ENCODE measurements at places on chromosomes 6 and 20.

DNA sequence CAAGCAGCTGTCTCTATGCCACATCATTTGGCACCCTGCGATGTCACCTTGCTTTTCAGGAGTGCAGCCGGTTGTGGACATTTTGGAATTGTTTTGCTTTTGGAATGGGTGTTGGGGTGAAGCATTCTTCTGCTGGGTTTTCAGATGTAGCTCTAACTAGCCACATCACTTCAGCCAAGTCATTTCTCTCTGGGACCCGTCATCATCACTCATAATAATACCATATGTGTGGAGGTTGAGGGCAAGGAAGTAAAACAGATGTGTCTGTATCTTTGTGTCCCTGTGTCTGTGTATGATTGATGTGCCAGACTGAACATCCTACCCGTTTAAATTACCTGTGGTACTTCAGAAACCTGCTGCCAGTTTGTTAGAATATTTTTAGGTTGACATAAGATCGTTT, 49.5 kb upstream of the TULP4 start:
- no peak for DNase-seq

GRCh38 chr6:6721606-6722005, 133.1 kb downstream of the LY86 start:
- DNase-seq: no peak

DNA sequence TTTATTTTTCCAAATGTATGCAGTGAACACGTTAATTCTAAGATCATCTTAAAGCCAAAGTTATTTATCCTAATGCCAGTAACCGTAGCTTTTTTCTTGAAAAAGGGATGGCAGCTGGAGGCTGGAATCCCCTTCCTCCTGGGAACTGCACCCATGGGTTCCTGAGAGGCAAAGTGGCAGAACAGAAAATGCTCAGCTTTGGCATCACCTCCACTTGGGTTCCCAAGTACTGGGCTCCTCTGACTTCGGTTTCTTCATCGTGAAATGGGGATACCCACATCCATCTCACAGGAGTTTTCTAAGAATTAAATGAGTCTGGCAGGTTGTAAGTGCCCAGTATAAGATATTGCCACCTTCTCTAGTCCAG, 6.2 kb upstream of the DDX43 start:
- DNase-seq: no peak

DNA sequence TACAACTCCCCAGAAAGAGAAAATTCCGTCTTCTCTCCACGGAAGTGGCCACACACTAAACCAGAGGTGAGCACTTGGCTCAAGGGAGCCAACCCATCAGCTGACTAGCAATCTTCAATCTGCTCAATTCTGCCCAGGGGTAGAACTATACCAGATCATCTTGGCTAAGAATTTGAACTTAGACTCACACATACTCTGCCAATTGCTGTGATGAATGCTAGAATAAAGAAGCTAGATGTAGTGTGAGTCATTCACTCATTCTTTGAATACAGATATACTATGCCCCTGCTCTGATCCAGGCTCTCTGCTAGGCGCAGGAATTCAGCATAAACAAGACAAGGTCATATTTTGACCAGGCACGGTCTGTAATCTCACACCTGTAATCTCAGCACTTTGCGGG, 147.9 kb upstream of the SHLD1 start:
- no peak for DNase-seq

- DNase-seq: no peak
Observed at GRCh38 chr20:24664266-24664986, 195.0 kb downstream of the SYNDIG1 start.

DNA sequence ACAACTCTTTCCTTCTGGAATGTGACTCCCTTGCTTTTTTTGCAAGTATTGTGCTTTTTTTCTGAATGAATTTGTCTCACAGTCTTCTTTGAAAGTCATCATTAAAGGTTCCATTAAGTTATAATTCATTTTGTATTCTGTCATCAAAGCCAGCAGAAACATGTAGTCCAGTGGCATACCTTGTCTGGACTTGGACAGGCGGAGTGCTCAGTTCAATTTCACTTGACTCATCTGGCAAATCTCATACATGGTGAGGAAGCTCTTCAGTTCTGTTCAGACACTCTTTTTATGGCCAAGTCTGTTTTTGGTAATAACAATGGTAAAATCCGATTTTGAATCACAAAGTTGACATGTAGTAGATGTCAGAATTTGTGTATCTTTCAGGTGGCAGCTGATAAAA, 260.8 kb upstream of the OPRM1 start:
- no peak for DNase-seq

DNA sequence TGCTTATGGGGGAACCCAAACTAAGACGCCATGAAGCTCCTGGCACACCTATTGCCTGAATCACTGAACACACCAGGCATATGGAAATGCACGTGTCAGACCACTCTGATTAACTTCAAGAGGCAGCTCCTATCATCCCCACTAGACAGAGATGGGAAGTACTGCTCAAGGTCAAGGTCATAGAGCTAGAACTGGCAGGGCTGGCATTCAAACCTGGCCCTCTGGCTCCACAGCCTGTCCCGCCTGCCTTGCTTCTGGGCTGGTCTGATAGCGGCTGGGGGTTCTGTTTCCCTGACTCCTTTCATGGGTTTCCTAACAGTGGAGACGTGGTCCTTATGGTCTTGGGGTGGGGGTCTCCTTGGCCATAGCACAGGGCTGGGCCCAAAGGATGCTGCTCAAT, 22.6 kb upstream of the DSN1 start:
- no peak for DNase-seq

- no peak for DNase-seq
Observed at GRCh38 chr20:58642441-58642840, 8.6 kb upstream of the STX16 start.

DNA sequence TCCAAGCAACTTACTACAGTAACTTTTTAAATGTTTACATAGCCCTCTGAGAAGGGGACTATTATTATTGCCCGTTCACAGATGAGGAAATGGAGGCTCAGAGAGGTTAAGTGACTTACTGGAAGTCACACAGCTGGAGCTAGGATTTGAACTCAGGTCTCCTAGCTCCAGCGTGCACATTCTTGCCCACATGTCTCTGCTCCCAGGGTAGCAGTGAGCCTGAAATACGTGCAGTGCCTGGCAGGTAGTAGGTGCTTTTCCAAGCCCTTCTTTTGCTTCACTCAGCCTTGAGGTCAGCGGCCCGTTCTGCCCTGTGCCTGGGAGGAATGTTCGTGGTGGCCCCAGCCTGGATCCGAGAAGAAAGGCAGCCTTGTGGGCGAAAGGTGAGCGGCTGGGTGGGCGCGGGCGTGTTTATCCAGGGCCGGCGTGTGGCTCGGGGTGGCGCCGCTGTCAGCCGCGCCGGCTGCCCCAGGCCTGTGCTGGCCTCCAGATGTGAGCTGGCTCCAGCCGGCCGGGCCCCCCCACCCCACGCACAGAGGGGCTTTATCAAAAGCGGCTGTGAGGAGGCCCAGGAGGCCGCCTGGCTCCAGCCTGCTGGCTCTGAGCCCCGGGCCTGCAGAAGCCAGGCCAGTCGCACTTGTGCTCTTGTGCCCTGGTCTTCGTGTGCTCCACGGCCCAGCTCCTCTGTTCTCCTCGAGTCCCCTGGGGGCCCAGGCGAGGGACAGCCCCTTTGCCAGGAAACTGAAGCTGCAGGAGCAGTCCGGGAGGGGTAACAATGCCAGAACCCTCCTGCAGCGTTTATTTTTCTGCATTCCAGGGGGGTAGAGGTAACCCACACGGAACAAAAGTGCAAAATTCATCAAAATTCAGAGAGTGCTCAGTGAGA, 58.1 kb downstream of the UBE2V1 start:
- no peak for DNase-seq

All from fibroblast of skin of left quadriceps (primary cell).